ENCODE measurements at places on chromosomes 16 and 17.

DNA sequence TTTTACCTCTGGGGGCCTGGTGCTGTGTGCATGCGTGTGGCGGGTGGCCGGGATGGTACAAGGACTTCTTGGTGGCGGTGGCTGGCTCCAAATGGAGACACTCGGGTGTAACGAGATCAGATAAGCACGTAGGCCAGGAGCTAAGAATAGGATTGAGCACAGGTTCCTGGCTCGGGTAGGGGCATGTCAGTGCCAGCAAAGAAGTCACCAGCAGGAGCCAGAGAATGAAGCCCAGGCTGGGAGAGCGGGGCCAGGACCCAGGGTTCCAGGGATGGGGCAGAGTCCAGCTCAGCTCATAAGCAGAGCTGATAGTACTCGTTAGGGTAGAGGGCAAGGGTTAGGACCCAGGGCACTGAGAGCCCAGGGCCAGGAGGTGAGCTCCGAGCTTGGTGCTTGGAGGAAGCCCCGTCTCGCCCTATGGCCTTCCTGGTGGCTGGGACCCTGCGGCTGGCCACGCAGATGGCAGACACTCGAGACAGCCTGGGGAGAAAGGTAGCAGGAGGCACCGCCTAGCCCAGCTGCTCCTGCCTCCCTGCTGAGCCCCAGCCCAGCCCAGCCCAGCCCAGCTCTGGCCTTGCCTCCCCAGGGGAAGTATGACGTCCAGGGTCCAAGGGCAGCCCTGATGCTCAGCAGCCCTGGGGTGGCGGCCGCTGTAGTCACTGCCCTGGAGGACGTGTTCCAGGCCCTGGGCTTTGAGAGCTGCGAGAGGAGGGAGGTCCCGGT is 8.9 kb downstream of the ZNF213 start:
- no peak for DNase-seq

- no peak for DNase-seq
Measured at GRCh38 chr16:66083171-66083570, 283.3 kb upstream of the CDH5 start.

DNA sequence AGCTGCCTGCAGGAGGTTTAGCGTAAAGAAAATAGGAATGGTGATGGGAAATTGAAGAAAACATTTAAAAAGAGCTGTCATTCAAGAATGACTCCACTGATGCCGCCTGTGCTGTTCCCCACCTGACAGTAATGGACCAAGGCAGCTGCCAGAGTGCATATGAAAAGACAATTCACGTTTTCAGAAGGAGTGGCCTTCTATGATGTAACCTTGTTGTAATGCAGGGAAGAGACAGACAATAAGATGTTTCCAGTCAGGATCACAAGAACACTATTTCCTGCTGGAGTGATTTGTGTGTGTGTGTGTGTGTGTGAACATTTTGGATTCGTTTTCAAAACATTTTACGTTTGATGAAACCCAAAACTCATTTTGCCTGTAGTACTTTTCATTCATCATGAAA is 203.7 kb downstream of the LGALS9B start:
- DNase-seq = no peak

DNA sequence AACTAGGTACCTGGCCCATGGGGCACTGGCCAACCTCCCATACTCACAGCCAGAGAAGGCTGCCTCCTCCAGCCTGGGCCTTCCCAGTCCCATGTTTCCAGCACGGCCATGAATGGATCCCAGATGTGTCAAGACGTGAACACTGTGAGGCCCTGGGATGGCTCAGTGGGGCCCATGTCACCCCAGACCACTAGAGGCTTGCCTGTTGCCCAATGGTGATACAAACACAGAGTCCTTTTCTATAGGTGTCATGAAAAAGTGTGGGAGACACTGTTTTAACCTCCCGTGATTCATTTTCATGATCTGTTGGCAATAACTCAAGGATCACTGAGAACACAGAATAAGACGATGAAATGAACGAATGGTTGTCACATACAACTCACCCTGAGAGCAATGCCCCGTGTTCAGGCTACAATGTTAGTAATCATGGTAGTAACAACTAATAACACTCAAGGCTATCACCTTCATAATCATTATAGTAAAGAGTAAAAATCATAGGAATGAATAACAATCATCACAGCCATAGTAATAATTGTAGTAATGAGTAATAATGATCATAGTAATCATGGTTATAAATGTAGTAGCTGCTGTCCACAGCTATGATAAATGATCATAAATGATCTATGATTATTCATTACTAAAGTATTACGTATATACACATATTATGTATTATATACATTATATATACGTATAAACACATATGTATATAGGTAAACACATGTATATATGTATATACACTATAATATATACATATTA is 64.0 kb downstream of the DYNLRB2 start:
- no peak for DNase-seq

DNA sequence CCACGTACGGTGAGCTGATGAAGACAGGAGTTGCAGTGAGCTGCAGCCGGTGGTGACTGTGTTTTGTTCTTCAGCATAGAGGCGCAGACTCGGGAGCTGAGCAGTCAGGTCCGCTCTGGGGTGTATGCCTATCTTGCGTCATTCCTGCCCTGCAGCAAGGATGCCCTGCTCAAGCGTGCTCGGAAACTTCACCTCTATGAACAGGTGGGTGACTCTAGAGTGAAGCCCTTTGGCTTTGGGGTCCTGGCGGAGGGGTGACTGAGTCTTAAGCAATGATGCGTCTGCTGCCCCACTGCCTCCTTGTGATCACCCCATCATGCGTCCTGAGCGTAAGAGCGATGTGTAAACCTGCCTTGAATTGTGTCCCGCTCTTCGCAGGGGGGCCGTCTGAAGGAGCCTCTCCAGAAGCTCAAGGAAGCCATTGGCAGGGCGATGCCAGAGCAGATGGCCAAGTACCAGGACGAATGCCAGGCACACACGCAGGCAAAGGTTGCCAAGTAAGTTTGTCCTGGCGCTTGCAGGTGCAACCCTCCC is 22.9 kb downstream of the UBN1 start:
- no peak for DNase-seq

All from MV-4-11 (cell line).